ENCODE measurements at places on chromosomes 7 and 10.

DNA sequence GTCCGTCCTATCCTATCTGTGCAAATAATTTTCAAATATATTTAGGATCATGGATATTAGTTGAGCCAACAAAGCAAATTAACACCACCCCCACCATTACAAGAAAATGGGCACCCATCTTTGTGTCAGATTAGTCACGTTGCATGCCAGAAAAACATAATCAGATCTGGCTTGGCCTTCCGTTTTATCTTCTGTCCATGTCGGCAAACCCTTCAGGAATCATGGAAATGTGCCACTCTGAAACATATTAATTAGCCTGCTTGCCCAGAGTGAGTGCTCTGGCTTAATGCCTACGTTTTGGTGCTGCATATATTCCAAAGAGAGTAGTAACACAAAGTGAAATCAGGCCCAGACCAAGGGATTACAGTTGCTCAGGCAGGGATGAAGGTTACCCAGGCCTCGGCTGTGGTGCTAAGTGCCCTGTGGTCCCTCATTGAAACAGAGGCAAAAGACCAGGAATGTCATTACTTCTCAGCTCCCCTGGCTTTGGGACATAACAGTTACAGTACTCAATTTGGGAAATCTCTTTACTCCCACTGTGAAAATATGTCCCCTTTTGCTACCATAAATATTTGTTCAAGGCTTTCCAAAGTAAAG, 154.0 kb upstream of the LSM8 start:
- DNase-seq, result no peak

GRCh38 chr7:157087646-157088045, 51.1 kb upstream of the UBE3C start:
- DNase-seq, result no peak

GRCh38 chr7:92259610-92260247, 14.0 kb downstream of the ANKIB1 start:
- no peak for DNase-seq

DNA sequence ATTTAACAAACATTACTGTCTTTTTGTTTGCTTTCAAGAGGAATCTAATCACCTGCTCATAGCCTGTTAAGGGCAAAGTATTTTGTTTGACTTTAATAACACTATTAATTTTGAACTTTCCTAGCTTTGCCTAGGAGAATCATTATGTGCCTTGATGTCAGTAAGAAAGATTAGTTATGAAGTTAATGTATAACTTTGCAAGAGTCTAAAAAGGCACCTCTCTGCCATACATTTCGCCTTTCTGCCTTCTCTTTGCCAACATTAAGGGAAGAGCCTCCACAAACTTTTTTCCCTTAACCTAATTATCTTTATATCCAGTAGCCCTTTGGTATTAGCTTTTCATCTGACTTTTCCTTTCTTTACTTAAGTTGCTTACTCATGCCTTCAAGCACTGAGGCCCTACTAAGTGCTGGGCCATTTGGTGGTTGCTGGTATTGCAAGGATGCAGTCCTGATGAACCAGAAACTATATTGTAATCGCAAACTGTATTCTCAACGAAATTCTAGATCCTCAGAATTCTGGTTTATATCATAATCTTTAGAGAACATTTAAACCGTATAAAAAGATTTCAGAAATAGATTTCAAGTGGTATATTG, 108.5 kb downstream of the SND1 start:
- DNase-seq, result no peak

GRCh38 chr10:11775412-11775811, 33.2 kb downstream of the ECHDC3 start:
- no peak for DNase-seq

All from cortex of kidney (tissue), 1 donor.